ENCODE measurements at places on chromosomes 4 and X.

DNA sequence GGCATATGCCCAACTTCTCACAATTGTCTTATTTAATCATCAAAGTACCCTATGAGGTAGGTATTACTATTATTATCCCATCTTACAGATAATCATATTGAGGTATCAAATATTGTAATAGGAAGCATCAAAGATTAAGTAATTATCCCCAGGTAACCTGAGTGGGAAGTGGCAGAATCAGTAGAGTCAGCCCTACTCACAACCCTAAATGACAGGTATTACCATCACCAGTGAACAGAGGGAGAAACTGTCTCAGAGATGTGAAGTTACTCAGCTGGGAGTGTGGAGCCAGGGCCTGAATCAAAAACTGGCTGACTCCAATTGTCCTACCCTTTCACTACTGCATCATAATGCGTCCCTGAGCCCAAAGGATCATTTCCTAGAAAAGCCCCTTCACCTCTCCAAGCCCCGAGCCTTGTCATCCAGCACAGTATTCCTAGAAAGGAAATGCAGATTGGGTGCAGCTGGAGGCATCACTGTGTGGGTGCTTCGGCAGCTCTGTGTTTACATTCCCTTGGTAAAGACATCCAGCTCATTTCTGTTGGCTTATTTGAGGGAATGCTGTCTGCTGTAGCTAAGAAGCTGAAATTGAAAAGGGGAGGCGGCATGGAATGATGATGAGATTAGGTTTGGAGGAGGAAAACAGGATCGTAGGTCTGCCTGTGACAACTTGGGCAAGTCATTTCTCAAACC, 72.8 kb downstream of the DHX15 start:
- DNase-seq = no peak

DNA sequence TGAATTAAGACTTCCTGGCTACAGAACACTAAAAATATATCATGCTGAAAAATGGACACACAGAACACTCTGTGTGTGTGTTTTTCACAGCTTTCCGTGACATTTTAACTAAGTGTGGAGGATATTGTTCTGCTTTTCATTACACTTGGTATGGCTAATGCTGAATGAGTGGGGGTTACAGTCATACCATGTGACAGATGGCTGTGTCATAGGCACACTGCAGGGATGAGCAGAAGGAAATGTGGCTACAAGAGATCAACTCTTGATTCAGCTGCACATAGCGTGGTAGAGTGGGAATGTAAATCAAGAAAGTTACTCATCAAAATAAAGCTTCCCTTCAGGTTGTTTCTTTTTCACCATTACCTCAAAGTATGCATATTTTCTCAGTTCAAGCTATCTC, 669.8 kb downstream of the IQCM start:
- no peak for DNase-seq

GRCh38 chrX:134676436-134676835, 18.2 kb upstream of the PLAC1 start:
- DNase-seq = no peak

DNA sequence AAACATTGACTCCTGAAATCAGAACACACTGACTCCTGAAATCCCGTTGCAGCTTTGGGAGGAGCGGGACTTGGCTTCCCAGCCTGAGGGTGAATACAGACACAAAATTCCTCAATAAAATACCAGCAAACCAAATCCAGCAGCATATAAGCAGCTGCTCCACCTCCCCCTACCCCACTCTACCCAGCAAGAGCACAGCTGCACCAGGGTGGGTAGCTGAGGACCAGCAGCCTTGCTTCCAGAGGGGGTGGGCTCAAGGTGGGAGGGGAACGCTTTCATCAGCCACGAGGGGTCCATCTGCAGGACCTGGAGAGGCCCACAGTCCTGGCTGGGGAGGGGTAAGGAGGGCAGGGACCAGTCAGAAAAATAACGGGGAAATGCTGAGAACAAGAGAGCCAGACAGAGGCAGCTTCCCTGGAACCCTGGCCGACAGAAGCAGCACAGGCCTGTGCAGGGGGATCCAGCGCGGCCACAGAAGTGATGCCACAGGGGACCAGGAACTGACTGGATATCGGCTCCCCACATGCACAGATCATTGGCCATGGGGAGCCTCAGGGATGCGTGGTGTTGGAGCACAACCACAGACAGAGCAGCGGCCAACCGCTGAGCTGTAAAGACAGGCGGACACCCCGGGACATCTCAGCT, 49.8 kb downstream of the FGFRL1 start:
- peak; percentile 34 for DNase-seq

GRCh38 chr4:36921476-36922216, 322.9 kb upstream of the NWD2 start:
- no peak for DNase-seq

- DNase-seq = no peak
Measured at GRCh38 chr4:138977524-138977923, 38.1 kb upstream of the NOCT start.

DNA sequence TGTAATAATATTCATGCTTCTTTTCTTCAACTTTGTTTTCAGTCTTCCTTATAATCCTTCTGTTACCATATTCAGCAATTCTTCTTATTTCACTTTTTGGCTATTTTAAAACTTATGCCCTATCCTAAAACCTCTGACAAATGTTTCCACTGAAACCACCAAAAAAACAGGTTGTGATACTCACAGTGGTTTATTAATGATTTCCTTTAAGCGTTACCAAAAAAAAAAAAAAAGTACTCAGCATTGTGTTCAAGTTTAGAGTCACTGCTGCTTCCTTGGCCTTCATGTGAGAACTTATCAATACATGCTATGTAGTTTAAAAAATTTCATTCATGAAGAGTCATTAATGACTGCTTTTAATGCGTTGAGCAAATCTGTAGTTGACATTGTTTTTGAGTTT, 35.4 kb upstream of the UGT2A3 start:
- DNase-seq = no peak

DNA sequence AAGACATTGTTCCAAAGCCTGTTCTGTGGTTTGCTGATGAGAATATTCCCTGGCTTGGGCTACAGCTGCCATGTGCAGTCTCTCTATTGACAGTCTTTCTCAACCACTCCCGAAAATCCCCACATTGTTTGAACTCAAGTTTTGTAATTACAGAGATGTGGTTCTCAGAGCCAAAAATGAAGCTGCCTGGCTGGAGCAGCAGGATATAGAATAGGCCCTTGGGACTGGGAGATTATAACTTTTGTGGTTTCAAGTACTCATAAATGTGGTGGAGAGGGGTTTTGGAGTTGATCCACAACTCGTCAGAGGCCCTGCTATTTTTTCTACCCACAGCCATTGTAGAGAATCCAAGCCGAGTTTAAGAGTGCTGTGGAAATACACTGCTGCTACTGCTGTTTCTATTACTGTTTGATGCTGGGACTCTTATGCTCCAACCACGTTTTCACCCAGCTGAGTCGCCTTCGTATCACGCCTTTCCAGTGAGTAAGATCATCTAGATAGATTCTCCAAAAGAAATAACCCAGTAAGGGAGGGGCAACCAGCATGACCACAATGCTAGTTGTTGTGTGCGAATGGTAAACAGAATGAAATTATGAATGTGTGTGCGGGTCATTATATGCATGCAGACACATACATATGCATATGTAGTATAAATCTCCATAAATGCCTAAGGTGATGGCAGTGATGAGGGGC, 57.1 kb upstream of the ATXN3L start:
- DNase-seq = no peak

DNA sequence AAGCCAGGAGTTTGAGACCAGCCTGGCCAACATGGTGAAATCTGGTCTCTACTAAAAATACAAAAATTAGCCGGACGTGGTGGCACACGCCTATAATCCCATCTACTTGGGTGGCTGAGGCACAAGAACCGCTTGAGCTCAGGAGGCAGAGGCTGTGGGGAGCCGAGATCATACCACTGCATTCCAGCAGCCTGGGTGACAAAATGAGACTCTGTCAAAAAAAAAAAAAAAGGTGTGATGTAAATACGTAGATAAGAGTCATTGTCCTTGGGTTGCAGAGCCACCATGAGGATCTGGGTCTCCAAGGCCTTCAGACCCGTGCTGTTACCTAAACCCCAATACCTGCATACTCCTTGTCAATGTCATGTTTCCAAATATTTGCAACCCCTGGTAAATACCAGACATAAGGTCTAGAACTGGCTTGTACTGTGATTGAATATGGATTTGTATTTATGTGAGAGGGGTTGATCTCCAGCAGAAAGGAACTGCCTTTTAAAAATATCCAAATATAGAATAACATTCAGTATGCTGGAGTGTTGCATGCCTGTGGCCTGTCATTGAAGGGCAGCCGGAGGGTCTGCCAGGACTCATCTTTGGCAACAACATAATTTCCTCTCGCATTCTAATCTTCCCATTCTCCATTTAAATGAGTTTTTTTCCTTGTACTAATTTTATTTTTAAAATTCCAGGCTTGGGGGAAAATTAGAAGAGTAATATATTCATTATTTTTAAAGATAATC, 40.4 kb downstream of the ATXN3L start:
- DNase-seq = no peak

- DNase-seq = no peak
Measured at GRCh38 chr4:104907991-104908390, 238.7 kb upstream of the TET2 start.

DNA sequence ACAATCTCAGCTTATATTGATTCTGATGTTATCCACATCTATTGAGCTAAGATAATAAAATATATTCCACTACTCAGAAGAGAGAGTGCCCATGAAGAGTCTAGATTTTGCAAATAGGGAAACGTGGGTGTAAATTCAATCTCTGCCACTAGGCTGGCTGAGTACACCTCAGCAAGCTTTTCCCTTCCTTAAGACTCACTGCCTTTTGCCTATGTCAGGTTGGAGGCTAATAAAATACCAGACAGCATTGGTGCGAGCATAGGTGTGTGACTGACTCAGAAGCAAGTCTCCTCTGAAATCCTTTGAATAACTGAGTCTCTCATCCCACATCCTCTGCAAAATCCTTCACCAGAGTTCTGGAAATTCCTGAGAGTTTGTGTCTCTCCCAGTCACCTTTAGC, 405.4 kb upstream of the CPEB2 start:
- DNase-seq = no peak

GRCh38 chr4:8277356-8278008, 7.9 kb downstream of the HTRA3 start:
- no peak for DNase-seq

- no peak for DNase-seq
Measured at GRCh38 chrX:68842351-68842750, 13.5 kb downstream of the EFNB1 start.

DNA sequence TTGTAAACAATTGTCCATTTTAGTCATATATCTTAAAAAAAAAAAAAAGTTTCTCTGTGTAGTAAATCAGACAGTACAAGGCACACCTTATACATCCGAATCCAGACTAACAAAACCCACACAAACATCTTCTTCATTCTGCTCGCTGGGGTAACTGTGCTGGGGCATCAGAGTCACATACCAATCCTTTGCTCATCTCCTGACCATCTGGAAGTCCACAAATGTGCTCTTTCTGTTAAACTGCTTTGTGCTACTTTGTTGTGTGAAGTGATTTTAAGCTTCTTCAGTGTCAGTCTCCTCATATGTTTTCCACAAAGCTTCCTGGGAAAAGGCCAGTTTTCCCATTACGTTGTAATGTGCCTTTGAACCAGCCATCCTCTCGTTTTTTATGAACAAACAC, 86.2 kb upstream of the CBR4 start:
- DNase-seq = no peak

GRCh38 chrX:20431486-20431885, 164.8 kb upstream of the RPS6KA3 start:
- no peak for DNase-seq

DNA sequence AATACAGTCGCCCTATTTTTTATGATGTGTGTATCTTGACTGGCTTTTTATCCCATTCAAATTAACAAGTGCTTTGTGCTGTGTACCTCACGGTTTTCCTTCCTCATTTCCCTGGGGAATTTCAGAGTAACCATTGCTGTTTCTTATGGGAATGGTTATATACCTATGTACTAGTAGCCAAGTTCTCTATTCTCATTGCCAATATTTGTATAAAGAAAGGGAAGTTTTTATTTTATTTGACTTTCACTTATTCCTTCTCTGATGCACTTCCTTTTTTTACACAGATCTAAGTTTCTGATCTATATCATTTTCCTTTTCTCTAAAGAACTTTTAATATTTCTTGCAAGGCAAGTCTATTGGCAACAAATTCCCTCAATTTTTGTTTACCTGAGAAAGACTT, 181.3 kb downstream of the SOWAHB start:
- no peak for DNase-seq

DNA sequence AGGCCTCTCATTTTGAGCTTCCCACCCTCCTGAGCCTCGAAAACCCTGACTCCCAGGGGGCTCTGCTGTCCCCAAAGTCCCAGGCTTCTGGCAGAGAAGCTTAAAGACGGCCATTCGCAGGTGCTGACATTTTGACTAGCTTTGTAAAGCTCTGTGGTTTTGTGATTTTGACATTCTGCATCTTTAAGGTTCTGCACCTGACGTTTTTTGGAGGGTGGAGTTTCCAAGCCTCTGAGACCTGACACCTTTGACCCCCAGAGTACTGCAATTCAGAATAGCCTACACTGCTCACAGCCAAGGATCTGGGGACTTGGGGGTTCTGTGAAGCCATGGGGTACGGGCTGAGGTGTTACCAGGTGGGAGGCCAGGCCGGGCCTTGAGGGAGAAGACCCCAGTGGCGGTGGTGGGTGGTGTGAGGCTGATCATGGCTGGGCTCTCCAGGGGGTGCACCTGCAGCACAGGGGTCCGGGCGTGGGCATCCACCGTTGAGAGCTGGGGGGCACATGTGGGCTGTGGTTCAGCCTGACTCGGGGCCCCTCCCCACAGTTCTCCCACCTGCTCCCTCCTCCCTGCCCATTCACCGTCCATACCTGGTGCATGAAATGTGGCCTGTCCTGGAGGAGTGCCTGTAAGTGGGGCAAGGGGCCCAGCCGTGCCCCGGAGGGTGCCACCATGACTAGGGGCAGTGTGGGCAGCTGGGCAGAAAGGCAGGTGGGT, 7.3 kb downstream of the FOXP3 start:
- DNase-seq = no peak

GRCh38 chr4:76689145-76689817, 208.7 kb downstream of the SOWAHB start:
- DNase-seq = peak; percentile 63

- DNase-seq = no peak
Measured at GRCh38 chr4:10123227-10124101, 6.9 kb upstream of the WDR1 start.

- DNase-seq = no peak
Measured at GRCh38 chr4:164959896-164960295, 17.6 kb downstream of the TRIM61 start.

GRCh38 chrX:107324493-107325310, 118.3 kb downstream of the DNAAF6 start:
- DNase-seq = no peak

GRCh38 chrX:125203737-125204578, 115.7 kb upstream of the TEX13C start:
- peak; percentile 62 for DNase-seq

DNA sequence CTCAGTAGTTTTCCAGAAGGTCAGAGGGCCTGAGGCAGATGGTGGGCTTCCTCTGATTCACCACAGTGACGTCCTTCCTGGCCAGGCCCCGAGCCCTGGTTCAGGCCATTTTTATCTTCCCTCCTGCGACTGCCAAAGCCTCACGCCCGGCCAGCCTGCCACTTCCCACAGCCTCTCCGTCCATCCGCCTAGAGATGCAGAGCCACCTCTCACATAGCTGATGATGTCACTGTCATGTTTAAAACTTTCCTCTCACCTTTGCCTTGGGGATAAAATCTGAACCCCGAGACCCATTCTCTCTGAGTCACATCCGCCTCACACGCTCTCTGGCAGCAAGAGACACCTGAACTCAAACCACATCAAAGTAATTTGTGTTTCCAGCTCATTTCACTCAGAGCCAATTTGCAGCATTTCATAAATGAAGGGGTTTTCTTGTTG, 175.3 kb downstream of the QDPR start:
- DNase-seq = peak; percentile 88

GRCh38 chr4:23904639-23905071, 14.8 kb upstream of the PPARGC1A start:
- DNase-seq = no peak

GRCh38 chrX:65491620-65492019, 43.0 kb downstream of the LAS1L start:
- DNase-seq = no peak
